ENCODE measurements at places on chromosomes 11 and 22.

GRCh38 chr11:123362186-123362585, 67.9 kb upstream of the GRAMD1B start:
- no peak for DNase-seq

GRCh38 chr11:24760681-24761080, 263.8 kb downstream of the LUZP2 start:
- peak; percentile 35 for DNase-seq

- DNase-seq = no peak
Observed at GRCh38 chr22:25919452-25919851, 177.5 kb downstream of the MYO18B start.

DNA sequence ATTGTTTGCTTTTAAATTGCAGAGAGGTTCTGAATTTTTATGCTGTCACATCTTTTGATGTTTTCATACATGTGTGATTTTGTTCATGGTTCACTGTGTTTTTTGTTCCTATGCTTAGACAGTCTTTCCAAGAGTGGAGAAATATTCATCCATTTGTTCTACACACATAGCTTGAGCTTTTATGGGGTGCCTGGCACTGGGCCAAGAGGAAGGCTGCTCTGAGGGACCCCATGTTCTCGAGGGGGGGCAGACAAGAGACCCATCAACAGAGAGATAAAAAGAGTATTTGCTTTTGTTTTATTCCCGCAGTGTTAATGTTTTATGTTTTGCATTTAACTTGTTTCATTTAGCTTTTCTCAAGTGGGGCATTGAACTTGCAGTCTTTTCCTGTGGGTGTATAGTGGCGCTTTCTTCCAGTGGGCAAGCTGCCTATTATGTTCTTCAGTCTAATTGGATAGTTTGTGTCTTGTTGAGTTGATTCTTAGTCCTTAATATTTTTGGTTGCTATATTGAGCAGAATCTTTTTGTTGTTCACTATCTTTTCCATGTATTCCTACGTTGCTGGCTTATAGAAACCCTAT, 57.7 kb downstream of the CABIN1 start:
- no peak for DNase-seq

- DNase-seq = no peak
Observed at GRCh38 chr11:78067704-78068103, 4.0 kb downstream of the THRSP start.

DNA sequence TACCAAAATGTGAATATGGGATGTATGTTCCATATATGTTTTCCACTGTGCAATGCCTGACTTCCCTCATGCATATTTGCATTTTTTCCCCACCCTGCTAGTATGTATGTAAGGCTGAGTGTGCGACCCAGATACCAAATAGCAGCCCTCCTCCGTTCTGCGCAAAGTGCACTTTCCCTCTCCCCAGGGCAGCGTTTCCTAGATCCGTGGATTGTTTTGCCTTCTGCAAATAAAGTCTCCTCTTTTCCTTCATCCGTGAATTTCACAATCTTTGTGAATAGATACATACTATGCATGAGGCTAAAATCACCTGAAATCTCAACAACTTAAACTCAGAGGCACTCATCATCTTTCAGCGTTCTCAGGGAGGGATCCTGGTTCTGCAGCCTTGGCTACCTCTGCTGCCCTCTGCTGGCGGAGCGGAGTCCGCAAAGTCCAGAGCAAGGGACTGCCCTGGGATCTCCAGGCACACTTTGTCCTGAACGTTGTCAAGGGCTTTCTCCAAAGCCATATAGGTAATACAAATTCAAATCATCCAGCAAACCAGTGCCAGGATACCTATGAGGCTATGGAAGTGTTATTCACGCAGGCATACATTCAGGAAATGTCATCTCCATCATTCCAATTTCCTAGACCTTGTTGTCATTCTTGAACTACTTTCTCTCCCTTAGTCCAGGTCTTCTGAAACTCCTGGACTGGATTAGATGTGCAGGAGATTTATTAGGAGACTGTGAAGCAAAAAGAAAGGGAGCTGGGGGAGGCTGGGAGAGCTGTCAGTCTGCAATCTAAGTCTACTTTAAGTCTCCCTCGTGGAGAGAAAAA, 53.1 kb downstream of the CNTF start:
- peak; percentile 67 for DNase-seq

DNA sequence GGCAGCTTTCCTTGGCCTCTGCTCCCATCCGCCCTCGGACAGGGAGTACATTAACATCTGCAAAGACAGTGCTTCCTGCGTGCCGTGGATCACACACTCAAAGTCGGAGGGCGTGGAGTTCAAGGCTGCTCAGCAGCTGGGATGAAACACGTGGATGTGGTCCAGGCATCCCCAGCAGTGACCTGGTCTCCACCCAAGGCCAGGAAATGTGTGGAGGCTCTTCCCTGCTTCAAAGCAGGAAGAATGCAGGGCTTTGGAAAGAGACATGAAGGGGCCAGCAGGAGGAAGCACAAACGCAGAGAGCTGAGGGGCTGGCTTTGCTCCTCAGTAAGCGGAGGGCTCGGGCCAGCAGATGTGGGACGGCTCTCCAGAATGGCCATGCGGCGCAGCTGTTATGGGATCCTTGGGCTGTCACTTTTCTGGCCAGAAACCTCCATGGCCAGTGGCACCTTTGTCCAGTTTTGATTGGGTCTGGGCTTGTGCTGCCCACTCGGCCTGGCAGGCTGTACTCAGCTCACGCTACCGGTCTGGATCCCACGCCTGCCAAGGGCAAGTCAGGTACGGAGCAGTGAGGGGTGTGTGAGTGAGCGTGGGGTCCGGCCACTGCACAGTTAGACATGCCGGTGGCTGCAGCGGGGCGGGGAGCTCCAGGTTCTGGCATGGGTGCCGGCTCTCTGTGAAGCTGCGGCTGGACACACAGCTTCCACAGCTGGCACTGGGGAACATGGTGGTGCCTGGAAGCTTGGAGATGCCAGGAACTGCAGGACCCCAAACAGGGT, 438.0 kb downstream of the TBC1D22A start:
- DNase-seq = no peak

DNA sequence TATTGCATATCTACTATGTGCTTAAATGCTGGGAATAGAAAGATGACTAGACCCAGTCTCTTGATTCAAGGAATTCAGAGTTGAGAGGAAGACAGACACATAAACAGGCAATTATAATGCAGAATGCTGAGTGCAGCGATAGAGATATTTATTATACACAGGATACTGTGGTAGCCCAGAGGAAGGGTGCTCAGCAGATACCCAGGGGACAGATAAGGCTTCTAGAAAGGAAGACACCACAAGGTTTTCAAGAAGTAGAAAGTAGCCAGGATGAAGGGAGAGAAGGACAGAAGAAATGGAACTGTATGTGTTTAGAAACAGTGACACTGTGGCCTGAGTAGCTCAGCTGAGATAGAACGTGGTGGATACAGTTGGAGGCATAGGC, 79.4 kb upstream of the NNMT start:
- DNase-seq = no peak

DNA sequence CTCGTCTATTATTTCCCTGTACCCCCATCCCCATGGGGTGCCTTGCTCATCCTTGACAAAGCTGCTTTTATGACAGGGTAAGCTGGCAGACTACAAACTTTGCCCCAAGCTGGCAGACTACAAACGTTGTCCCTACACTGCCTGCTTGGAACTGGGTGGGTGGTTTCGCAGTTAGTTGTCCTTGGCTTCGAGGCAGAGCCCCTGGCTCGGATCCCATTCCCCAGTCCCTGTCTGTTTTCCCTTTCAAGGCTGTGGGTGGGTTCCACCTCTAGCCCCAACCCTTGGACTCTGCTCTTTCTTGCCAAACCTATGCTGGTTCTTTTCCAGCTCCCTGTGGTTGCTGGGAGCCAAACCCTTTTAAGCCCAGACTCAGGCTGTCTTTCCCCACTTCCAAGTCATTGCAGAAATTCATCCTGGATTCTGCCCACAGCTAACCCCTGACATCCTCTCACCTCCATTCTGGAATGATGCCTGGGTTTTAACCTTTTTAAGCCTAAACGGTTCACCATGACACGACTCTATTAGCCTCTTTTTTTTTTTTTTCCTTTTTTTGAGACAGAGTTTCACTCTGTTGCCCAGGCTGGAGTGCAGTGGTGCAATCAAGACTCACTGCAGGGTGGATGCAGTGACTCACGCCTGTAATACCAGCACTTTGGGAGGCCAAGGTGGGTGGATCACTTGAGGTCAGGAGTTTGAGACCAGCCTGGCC, 9.2 kb upstream of the RBM14 start:
- peak; percentile 40 for DNase-seq

- no peak for DNase-seq
Observed at GRCh38 chr22:29028468-29028867, 33.2 kb downstream of the C22orf31 start.

GRCh38 chr11:73716153-73717056, 44.5 kb downstream of the RAB6A start:
- no peak for DNase-seq

- DNase-seq = peak; percentile 65
Observed at GRCh38 chr11:84865257-84865656, 761.9 kb downstream of the DLG2 start.

- DNase-seq = no peak
Observed at GRCh38 chr11:73318501-73319011, 10.5 kb downstream of the ARHGEF17 start.

DNA sequence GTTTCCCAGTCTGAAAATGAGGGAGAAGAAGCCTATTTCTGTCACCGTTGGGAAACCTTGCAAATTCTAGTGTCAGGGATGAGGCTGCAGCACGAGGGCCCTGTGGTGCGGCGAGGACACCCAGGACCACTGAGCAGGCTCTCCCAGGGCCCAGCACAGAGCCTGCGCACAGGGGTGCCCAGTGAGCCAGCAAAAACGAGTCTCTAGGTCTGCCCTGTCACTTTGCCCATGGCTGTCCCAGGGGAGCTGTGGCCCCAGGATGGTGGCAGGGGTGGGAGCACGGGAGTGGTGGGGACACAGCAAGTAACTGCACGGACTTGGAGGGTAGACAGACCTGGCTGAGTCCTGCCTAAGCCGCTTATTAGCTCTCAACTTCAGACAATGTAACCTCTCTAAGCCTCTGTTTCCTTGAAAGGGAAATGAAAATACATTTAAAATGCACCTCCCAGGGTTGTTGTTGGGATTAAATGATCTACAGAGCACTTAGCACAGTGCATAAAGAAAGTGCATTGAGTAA, 44.2 kb downstream of the DSCAML1 start:
- no peak for DNase-seq

DNA sequence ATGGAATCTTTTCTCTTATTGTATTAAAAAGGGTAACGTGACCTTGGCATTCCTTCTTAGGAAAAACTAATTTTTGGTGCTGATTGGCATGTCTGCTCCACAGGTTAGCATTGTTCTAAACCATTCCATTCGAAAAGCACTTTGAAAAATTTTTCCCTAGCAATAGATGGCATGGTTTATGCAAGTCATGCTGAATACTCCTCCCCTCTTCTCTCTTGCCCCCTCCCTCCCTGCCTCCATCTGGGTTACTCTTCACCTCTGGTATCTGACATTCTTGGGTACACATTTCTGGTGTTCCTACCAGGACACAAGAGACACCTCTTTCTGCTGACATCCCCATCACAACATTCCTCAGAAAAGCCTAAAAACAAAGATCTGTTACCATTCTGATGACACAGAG, 1.5 kb upstream of the SLC22A25 start:
- DNase-seq = no peak

GRCh38 chr11:39817241-39817640, 1642.2 kb downstream of the LRRC4C start:
- DNase-seq = no peak

DNA sequence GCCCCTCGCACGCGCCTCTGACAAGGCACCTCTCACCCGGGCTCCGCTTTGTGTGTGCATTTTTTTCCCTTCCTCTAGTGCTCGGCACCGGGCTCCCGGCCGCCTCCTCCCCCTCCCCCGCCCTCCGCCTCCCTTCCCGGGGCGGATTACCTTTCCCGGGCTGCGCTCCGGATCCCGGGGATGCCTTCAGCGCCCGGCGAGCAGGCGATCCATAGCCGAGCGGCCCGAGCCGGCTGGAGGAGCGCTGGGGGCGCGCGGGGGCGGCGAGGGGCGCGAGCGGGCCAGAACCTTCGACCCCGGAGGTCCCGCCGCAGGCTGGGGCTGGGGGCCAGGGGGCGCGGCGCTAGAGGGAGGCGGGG, 282 bp downstream of the MPPED2 start:
- no peak for DNase-seq

- no peak for DNase-seq
Observed at GRCh38 chr11:28763876-28764275, 655.7 kb downstream of the METTL15 start.

GRCh38 chr22:38104084-38104483, 6.4 kb downstream of the BAIAP2L2 start:
- DNase-seq = peak; percentile 52

DNA sequence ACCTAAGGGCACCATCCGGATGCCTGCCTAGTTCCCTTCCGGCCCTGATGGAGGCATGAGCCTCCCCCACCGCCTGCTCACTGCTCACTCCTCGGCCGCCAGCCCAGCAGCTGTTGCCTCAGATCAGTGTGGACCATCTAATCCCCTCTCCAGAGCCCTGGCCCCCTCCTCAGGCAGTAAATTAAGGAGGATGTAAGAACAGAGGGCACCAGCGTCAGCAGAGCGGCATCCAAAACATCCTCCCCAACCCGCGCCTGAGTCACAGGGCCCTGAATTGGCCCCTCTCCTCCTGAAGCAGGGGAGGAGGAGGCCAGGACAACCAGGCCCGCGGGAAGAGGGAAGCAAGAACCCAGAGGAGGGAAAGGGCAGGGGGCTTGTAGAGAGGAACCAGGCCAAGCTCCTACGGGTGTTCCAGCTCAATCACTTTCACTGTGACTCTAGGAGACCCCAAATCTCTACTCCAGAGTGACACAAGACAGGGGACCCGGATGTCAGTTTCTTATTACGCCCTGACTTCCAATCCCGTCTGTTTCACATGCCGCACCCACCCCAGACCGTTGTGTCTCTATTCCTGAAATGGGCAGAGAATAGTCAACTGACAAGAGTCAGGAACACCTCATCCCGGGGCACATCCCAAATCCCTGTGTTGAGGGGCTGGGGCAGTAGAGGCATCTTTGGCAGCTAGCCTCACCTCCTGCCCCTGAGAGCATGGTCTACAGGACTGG, 31.3 kb upstream of the MYOD1 start:
- no peak for DNase-seq

- no peak for DNase-seq
Observed at GRCh38 chr11:121494355-121495099, 41.8 kb upstream of the SORL1-AS1 start.

GRCh38 chr22:20582520-20583361, 75.3 kb downstream of the MED15 start:
- DNase-seq = no peak

- no peak for DNase-seq
Observed at GRCh38 chr11:32435942-32436750, 807 bp upstream of the WT1 start.
